ENCODE measurements at places on chromosomes 1 and 21. TPM values are rescaled to one million over a fixed set of nuclear protein-coding genes. Genes with fewer than 3 reads are reported as not detected.

CD247 gene
- 0.65 TPM for total RNA-seq

DNA sequence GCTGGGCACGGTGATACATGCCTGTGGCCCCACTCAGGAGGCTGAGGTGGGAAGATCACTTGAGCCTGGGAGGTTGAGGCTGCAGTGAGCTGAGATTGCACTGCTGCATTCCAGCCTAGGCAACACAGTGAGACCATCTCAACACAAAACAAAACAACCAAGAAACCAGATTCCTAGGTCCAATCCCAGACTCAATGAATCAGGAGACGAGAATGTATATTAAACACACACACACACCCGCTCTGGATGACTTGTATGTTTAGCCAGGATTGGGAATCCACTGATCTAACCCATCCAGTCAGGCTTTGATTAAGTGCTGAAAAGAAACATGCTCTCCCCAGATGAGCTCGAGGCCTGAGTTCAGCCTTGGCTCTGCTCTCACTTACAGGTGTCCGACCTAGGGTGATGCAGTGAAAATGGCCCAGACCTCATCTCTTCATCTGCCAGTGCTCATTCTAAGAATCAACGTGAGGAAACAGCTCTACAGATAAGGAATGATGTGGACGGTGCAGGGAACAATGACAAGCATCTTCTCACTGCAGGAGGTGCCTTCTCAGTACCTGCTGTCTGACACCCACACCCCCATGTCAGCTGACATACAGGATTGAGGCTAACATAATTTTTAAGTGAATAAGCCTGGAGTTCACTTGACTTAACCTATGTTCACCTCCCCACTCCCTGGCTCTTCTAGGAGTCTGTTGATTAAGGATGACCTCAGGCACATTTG is 15.3 kb upstream of the SRSF4 start:
- DNase-seq = no peak

- no peak for DNase-seq
These were observed 13.3 kb downstream of the ETV3 start for GRCh38 chr1:157124855-157125254.

GRCh38 chr1:33228935-33229487 is 27.3 kb upstream of the ZNF362 start:
- DNase-seq = no peak

DNA sequence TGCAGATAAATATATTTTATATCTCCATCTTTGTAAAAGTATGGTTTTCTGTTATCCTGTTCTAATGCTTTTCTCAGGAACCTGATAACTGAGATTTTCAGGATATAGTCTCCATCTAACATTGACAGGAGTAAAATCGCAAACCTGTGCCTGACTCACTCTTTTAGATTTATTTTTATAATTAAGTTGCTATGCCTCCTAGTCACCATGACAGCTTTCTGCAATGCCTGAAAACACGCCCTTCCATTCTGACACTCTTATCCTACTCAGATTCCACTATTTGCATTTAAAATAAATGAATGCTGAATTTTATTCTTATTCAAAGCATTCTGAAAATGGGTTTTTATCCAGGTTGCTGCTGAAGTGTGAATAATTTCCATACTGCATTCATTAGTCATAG is 62.8 kb downstream of the RGS21 start:
- no peak for DNase-seq

- DNase-seq = no peak
These were observed 119.0 kb upstream of the USH2A start for GRCh38 chr1:216542263-216542662.

TNNT2 gene
- 5.7 TPM for total RNA-seq
